ENCODE measurements at places on chromosomes 5 and 9.

GRCh38 chr9:89887286-89887685 is 282.5 kb downstream of the GADD45G start:
- DNase-seq = no peak

DNA sequence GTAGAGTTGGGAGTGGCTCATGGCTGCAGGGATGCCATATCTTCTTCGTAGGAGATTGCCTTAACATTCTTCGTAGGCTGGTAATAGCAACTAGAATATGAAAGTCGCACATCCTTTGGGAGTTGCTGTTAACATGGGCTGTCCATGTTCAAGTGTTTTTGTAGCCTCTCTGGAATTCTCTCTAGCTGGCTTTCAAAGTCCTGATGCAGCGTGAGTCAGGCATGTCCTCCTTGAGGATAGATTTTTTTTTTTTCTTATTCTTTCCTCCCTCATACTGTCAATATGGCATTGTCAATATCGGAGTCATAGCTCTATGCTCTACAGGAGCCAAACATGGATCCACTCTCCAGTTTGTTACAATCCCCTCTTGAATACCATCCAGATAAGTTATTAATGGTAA is 494.8 kb upstream of the WWC1 start:
- no peak for DNase-seq

DNA sequence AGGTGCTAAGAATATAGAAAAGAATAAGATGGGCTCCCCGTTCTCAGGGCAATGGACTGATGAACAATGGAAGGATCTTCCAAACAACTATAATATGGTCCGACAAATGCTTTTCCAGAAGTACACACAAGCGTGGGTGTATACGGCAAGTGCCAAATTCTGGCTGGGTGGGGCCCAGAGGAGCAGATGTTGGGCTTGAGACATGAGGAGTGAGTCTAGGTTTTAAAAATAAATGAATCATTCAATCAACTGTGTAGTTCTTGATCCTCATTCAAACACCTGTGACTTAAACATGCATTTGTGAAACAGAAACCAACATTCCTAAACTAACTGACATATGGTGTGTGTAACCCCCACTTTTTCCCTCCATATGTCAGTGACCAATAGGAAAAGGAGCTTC is 47.9 kb downstream of the MFAP3 start:
- DNase-seq = no peak

DNA sequence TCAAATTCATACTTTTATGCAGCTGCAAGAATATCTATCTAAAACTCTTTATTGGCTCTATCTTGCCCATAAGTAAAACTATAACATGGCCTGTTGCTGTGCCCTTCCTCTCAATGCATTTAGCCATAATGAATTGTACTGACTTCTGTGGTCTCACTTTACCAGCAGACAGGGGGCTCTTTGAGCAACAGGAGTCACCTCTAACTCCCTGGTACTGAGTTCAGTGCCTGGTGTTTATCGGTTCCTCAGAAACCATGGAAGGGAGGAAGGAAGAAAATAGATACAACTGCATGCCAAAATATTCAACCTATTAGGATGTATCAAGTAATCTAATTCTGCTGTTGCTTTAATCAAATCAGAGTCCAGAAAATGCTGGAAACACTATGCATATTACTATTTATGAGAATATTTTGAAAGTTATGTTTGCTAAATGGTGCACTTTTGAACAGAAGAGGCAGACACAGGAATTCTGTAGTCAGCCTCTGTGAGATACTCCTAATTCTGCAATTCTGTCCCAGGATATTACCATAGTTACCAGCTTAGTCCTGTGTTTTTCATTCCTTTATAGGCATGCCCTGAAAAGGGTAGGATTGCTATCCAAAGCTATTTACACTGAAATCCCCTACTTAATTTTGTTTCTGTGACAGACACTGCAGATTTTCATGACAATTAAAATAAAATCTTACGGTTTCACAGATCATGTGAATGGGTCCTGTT is 89.8 kb downstream of the CD180 start:
- DNase-seq = no peak

DNA sequence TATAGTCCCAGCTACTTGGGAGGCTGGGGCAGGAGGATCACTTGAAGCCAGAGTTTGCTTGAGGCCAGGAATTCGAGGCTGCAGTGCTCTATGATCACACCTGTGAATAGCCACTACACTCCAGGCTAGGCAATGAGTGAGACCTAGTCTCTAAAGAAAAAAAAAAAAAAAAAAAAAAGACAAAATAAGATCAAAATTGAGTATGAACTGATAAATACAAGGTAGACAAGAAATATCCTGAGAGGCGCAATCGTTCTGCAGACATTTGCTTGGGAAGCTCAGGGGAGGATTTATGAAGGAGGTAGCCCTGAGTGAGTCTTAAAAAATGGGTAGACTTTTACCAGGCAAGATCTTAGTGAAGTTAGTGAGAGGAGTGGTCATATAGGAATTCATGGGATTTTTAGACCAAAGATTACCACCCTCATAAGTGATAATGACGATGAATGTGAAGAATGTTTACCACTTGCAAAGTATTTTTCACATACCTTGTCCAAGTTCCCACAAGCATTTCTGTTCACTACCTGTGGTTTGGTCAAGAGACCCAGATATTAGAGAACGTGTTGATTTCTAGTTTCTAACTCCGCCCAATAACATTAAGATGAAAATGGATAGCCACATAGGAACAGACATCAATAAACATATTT is 4.4 kb downstream of the PDCD1LG2 start:
- no peak for DNase-seq

DNA sequence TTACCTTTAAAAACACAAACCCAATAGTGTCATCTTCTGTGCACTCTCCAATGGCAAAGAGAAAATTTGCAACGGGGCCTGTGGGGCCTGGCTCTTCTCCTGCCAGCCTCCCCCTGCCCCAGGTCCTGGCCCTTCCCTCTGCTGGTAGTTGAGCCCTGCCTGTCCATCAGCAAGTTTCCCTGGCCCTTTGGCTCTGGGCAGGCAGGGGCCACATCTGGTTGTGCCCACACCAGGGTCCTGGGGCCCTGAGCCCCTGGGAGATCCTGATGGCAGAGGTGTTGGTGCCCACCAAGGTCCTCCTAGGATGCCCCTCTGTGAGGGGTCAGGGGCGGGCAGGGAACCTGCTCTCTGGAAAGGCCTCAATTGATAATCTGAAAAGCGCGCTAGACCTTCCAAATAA is 157.3 kb downstream of the DAB2IP start:
- DNase-seq = no peak

- no peak for DNase-seq
Observed at GRCh38 chr9:79857188-79857587, 285.4 kb downstream of the TLE4 start.

DNA sequence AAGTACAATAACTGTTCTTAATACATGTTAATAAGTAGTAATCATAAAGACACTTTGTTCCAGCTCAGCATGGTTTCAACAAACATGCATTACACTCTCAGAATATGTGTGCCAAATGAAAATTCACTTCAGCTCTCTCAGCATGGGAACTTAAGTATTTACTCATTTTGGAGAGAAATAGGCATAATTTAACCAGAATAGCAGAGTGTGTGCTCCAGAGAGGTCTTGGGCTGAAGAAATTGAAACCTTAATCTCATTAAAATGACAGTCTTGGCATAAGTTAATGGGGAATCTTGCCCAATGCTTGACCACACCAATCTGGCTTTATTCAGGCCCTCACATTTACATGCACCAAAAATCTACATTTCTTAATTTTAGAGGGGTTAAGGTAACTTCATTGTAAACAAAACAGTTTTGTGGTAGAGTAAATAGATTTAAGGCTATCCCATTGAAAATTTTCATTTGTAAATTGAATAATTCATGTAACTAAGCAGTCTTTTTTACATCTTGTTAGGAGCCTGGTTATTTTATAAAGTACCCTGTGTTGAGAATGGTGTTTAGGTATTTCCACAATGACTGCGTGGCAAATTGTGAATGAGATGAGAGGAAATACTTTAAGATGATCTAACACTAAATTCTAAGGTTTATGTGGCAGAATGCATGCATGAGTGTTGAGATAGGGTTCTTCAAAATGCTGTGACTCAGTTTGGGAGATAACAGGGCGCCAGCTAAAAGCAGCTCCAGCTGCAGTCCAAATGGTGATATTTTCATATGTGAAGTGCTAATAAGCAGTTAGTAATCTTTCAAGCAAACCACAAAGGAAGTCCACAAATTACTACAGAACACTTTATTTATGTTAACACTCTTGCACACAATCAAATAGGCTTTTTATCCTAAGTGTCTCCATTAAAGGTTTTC is 11.3 kb upstream of the LOX start:
- no peak for DNase-seq

DNA sequence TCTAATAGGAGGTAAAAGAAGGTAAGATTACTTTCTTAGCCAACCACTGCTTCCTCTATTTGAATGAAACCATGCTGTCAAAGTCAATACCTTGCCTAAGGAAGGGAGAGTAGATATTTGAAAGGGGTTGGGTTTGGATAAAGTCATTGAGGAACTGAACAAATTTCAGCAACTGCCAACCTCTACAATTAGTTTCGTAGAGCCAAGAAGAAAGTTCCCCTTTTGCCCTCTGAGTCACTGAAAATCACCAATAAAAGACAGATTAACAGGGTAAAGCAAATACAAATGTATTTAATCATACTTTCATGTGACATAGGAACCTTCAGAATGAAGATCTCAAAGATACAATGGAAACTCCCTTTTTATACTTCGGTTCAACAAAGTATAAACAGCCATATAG is 615.7 kb downstream of the GABRG2 start:
- no peak for DNase-seq

GRCh38 chr9:5449521-5450358 is 602 bp upstream of the CD274 start:
- no peak for DNase-seq

Measured in CMK (cell line).